Ureter (tissue), 1 donor: ENCODE measurements at places on chromosomes 5 and 9. TPM values are rescaled to one million over a fixed set of nuclear protein-coding genes. Genes with fewer than 3 reads are reported as not detected.

DNA sequence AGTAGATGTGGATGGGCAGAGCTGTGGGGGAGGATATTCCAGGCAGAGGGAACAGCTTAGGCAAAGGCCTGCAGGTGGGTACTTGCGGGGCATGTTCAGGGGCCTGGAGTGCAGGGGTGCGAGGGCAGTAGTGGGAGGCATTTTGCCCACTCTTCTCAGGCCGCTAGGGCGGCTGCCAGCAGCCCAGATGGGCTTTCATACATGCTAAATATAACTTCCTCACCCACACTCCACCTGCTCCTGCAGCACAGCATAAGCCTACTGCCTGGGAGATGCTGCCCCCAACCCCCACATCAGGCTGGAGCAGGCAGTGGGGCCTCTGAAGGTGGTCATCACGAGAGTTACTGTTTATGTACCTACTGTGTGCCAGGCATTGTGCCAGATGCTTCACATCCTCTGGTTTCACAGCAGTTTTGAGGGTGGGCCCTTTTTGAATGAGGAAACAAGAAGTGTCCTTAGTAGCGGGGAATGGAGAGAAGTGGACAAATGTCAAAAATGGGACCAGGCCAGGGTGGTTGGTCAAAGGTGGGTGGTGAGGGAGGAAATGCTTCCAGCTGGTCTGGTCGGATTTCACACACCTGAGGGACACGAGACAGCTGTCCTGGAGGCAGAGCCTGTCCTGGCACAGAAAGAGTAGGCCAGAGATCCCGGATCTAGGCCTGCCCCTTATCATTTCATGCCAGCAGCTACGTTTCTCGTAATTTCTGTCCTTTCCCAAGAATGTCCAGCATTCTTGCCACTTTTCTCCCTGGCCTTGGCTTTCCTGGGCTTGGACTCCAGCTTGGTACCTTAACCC is 12.1 kb downstream of the RGS14 start:
- no peak for DNase-seq

DNA sequence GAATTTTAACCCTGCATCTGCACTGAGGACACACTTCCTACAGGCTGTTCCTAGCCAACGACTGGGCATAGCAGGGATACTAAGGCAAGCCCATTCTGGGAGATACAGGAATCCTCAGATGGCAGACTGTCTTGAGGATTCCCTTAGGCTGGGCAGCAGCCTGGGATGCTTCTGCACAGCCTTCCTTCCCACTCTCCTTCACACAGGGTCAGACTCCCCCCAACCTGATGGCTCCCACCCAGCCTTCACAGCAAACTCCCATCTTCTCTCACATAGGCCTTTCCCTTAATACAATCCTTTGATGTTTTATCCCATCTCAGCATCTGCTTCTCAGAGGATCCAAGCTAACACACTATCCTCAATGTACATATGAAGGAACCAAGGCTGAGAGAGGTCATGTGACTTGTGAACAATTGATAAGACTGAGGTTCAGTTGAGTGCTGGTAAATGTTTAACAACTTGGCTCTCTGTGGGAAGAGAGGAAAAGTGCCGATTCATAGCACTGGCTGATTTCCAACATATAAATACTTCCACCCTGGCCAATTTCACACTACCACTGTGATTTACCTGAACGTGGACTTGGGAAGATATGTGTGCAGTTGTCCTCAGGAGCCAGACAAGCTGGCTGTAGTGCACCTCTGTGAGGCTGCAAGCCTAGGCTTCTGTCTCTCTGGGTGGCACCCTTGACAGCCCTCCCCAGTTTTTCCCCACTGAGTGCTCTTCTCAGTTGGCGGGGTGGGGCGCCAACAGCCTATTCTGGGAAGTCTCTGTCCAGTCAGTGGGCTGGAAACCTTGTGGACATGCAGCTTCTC is 120.2 kb upstream of the TRIM32 start:
- DNase-seq, result no peak

DNA sequence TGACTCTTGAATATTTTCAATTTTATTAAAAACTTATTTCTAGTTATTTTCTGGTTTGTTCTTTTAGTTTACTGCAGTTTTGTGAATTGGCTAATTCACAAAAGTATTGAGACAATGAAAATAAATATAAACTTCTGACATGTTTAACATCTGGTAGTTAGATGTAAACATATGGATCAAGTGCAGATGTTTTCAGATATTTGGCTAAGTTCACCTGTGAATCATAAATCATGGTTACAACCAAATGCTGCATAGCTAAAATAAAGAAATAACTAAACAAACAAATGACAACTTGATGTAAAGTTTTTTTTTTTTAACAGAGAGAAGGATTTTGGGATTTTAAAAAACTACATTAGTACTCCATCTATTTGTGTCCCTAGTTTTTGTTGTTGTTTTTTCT is 484.6 kb downstream of the SLCO4C1 start:
- no peak for DNase-seq

KIAA0825 gene
- total RNA-seq, result 5.9 TPM

DNA sequence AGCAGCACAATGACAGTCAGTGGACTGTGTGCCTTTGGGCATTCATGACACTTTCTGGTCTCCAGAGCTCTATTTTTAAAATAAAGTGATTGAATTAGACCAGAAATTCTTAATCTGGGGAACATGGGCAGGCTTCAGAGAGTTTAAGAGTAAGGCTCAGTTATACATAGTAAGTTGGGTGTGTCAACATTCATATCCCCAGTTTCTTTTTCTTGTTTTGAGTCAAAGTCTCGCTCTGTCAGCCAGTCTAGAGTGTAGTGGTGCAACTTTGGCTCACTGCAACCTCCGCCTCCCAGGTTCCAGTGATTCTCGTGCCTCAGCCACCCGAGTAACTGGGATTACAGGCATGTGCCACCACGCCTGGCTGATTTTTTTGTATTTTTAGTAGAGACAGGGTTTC is 13.7 kb upstream of the KIF4B start:
- DNase-seq, result no peak

DNA sequence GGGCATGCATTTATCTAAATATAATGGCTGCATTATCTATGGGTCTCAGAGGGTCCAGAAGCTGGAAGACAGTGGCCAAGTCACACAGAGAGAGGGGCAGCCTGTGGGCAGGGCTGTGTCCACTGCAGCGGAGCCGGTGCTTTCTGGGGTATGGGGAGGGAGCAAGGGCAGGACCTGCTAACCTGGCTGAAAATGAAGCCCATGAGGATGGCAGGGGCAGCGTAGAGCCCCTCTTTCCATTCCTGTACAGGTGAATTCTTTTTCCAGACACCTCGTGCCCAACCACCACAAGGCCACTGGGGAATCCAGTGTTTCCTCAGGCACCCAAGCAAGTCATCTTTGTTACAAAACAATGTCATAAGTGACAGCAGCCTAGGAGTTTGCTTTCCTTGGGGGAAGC is 305.9 kb upstream of the IRX4 start:
- DNase-seq, result peak; percentile 17

DNA sequence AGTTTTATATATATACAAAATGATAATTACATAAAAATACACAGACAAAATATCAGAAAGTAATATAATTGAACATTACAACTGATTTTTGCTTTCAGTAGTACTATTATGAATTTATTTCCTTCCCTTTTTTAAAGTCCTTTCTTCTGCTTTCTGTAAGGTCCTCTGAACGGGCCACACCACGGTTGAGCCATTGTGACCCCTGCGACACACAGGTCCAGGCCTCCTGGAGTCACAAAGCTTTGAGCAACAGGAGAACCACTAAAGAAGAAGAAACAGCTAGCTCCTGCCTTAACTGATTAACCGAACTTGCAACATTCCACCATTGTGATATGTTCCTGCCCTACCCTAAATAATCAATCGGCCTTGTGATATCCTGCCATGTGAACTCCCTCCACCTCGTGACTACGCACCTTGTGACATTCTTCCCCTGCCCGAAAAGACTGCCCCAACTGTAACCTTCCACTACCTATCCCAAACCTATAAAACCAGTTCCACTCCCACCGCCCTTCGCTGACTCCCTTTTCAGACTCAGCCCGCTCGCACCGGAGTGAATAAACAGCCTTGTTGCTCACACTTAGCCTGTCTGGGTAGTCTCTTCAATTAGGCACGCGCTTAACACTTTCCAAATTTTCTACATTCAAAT is 375.0 kb upstream of the RFX3 start:
- DNase-seq, result no peak

GRCh38 chr5:175711472-175712312 is 53.8 kb downstream of the HRH2 start:
- DNase-seq, result no peak
